CD4-positive, alpha-beta T cell treated with Interferon gamma for 1 hour (primary cell): ENCODE measurements at places on chromosomes 4 and X.

- no peak for DNase-seq
Measured at GRCh38 chr4:10454726-10455125, 2.5 kb downstream of the ZNF518B start.

DNA sequence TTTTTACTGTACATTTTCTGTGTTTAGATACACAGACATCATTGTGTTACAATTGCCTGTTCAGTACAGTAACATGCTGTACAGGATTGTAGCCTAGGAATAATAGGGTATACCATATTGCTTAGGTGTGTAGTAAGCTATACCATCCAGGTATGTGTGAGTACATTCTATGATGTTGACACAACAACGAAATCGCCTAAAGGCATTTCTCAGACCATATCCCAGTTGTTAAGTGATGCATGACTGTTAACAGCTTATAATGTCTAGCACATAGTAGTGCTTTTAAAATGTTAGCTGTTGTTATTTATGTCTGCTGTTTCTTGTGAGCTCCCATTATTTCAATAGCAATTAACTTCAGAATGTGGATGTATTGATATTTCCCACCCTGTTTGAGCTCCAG, 4.5 kb downstream of the PRRG1 start:
- DNase-seq, result no peak

DNA sequence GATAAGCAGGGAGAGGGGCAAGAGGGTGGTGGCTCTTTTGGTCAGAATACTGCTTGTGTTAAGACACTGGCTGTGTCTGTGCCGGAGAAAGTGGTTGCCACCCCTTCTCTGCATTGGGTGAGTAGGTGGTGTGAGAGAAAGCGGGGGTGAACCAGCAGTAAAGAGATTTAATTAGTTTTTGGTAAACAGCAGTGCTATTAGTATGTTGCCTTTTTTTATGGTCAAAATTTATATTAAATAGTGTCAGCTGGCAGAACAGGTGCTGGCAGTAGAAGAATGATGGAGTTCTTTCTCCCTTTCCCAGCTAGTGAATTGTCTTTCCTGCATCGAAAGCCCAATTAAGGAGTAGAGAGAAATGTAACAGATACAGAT, 181.6 kb downstream of the LARP7 start:
- DNase-seq, result no peak

DNA sequence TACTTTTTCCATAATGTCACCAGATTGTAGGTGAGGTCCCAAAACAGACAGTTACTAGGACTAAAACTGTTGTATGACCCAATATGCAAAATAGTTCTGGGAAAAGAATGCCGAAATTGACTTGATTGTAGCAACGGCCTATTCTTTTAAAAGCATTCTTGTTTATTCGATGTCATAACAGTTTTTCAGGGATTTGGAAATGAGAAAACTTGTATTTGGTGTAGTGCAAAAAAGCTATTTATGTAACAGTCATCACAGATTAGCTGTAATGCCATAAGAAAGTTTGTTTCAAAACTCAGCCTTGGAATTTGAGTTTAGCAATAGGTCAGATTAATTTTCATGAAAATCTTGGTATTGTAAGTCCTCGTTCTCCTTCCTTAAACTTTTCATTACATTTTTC, 69.2 kb upstream of the DIAPH2 start:
- no peak for DNase-seq

DNA sequence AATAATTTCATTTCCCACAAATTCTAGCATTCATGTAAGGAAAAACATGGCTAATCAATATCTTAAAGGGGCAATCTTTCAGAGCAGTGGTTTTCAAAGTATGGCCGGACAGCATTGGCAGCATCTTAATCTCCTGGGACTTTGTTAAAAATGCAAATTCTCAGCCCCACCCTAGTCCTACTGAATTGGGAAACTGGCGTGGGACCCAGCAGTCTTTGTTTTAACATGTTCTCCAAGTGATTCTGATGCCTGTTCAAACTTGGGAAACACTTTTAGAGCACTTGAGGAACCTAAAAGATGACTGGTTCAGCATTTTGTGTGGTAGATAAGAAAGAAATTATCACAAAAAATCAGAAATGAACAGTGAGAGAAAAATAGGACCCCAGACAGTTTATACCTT, 65.7 kb downstream of the ZFX start:
- DNase-seq, result no peak

DNA sequence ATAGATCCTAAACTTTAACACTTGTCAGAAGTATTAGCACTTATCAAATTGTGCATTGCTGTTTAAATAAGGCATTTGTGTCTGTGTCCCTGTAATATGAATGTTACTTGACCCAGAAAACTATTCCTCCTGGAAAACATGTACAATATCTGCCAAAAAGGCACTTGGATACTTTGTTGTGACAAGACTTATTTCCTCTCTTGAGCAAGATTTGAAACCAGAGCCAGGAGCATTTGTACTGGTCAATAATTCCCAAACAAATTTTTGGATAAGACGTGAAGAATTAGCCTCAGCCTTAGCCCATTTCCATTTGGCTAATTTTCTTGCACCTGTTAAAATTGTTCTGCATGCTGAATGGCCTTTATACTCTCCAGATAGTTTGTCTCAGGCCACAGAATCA, 176.3 kb upstream of the GK2 start:
- DNase-seq, result no peak

DNA sequence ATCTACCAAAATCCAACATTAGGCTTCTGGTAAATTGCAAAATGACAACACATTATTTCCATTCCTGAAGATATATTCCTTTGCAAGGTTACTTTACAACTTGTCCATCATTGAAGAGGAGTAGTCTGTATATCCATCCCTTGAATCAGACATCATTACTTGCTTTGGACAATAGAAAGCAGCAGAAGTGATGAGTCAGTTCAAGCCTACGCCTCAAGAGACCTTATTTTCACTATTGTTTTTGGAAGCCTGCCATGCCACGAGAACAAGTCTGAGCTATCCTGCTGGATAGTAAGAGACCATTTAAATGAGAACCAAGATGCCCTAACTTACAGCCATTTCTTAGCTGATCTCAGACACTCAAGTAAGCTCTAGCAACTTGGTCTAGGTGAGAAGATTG, 246.0 kb upstream of the HHIP start:
- DNase-seq, result no peak

DNA sequence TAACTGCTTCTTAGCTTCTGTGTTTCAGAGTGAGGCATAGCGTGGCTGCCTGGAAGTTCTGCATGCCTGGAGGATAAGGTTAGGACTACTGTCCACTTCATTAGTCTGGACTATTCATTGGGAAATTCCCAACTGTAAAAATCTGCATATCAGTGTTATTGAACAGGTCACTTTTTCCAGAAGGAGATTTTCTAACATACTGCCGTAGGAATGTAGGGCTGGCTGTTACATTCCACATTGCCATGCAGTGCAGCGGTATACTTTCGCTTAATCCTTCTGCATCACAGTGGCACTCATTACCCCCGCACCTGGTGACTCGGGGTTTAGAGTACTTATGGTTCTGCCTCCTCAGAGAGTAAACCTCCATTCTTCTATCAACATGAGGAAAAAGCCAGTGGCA, 104.6 kb downstream of the NPFFR2 start:
- DNase-seq, result no peak

DNA sequence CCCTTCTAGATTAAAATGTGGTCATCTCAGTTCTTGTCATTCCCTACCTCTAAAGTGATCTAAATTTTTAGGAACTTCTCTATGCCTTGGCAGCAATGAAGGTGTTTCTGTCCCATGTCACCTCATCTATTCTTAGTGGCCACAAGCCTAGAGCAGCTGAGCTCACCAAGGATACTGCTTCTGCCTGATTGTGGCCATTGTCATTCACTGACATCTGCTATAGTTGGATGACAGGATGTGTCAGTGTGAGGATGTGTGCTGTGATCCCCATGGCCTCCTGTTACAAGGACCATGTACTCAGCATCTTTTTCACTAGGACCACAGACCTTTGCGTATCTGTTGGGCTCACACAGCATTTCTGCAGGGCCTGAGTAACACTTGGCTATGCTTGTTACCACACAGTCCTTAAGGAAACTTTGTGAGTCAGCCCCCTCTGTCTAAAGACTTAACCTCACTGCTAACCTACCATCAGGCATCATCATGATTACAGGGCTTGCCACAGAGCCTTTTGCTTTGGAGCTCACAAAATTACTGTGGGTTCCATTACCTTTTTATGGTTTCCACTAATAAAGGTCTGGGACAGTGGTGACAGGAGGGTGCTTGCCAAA, 421.0 kb downstream of the ADAM29 start:
- no peak for DNase-seq

DNA sequence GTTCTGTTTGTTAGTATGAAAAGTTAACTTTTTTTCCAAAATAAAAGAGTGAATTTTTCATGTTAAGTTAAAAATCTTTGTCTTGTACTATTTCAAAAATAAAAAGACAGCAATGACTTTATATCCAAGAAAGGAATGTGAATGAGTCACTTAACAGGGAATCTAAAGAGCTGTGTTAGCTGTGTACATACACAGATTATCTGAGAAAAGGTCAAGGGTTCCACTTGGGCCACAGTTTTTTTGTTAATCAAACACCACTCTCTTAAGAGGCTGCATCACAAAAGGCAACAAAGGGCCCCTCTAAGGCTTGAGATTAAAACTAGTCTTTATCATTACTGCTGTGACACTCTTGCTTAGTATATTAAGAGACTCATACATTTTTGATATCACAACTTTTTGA, 82.1 kb downstream of the FIP1L1 start:
- no peak for DNase-seq

- DNase-seq, result no peak
Measured at GRCh38 chrX:101195442-101196173, 24.0 kb upstream of the DRP2 start.

- DNase-seq, result no peak
Measured at GRCh38 chrX:67587946-67588624, 44.3 kb downstream of the AR start.

DNA sequence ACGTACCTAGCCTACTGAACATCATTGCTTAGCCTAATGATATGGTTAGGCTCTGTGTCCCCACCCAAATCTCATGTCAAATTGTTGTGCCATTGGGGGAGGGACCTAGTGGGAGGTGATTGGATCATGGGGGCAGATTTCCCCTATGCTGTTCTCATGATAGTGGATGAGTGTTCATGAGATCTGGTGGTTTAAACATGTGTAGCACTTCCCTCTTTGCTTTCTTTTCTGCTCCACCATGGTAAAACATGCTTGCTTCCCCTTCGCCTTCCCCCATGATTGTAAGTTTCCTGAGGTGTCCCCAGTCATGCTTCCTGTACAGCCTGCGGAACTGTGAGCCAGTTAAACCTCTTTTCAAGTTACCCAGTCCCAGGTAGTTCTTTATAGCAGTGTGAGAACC, 102.6 kb downstream of the RAPGEF2 start:
- DNase-seq, result no peak

- no peak for DNase-seq
Measured at GRCh38 chr4:7777871-7778509, 161.7 kb downstream of the AFAP1 start.

DNA sequence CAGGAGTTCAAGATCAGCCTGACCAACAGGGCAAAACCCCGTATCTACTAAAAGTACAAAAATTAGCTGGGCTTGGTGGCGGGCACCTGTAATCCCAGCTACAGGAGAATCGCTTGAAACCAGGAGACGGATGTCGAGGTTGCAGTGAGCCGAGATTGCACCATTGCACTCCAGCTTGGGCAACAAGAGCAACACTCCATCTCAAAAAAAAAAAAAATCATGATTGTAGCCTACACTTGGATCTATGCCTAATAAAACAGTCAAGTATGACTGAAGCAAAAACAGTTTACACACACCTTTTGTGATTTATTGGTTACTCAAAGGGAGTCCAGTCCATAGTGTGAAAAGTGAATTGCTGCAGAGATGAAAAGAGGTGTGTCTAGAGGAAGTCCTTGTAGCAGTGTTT, 34.7 kb upstream of the TASL start:
- DNase-seq, result no peak

- no peak for DNase-seq
Measured at GRCh38 chr4:89773805-89774204, 63.2 kb downstream of the SNCA start.

GRCh38 chr4:10023050-10023419, 1.7 kb upstream of the SLC2A9 start:
- no peak for DNase-seq

DNA sequence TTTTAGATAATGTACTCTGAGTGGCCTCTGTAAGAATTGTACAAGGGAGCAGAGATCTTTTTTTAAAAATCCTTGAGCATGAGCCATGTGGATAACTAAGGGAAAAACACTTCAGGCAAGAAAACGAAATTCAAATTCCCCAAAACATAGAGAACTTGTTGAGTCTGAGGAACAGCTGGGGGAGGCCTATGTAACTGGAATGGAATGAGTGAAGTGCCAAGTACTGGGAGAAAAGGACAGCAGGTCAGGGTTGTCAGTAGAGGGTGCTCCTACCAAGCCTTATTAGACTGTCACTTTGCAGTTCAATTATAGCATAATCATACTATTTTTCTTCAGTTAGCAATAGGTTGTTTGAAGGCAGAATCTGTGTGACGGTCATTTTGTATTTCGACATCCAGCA, 135.1 kb downstream of the ARHGAP6 start:
- DNase-seq, result no peak

DNA sequence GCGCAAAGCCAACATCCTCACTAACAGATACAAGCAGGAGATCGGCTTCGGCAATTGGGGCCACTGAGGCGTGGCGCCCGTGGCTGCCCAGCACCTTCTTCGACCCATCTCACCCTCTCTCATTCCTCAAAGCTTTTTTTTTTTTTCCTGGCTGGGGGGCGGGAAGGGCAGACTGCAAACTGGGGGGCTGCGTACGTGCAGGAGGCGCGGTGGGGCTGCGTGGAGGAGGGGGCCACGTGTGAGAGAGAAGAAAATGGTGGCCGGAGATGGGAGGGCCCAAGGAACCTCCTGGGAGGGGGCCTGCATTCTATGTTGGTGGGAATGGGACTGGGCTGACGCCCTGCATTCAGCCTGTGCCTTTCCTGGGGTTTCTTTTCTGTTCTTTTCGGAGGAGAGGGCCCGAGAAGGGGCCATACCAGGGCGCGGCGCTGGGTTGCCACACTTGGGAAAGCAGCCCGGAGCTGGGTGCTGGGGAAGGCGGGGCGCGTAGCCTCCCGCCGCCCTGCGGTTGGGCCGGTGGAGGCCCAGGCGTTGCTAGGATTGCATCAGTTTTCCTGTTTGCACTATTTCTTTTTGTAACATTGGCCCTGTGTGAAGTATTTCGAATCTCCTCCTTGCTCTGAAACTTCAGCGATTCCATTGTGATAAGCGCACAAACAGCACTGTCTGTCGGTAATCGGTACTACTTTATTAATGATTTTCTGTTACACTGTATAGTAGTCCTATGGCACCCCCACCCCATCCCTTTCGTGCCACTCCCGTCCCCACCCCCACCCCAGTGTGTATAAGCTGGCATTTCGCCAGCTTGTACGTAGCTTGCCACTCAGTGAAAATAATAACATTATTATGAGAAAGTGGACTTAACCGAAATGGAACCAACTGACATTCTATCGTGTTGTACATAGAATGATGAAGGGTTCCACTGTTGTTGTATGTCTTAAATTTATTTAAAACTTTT, 4.5 kb downstream of the MID1IP1 start:
- DNase-seq, result peak; percentile 72
